ENCODE measurements at places on chromosomes 1 and 21. TPM values are rescaled to one million over a fixed set of nuclear protein-coding genes. Genes with fewer than 3 reads are reported as not detected.

DNA sequence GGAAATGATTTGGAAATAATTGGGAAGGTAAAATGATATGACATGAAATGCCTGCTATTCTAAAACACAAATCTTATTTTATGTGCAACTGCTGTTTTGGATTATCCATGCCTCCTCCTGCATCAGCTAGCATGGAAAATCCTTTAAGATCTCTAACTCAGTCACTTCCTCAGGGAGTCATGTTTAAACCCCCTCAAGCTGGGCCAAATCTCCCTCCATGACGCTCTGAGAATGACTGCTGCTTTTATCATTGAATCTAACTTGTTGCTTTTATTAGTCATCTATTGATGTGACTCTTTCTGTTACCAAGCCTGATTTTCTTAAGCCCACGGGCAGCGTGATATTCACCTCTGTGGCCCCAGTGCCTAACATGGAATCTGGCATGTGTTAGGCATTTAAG lies 324.8 kb downstream of the DISC1 start:
- no peak overlapping the region for H3K4me3 ChIP-seq
- H3K36me3 ChIP-seq, result no peaks in the 10 kb centered on the region
- H3K27ac ChIP-seq, result no peak overlapping the region
- no peaks in the 10 kb centered on the region for H3K27me3 ChIP-seq

DNA sequence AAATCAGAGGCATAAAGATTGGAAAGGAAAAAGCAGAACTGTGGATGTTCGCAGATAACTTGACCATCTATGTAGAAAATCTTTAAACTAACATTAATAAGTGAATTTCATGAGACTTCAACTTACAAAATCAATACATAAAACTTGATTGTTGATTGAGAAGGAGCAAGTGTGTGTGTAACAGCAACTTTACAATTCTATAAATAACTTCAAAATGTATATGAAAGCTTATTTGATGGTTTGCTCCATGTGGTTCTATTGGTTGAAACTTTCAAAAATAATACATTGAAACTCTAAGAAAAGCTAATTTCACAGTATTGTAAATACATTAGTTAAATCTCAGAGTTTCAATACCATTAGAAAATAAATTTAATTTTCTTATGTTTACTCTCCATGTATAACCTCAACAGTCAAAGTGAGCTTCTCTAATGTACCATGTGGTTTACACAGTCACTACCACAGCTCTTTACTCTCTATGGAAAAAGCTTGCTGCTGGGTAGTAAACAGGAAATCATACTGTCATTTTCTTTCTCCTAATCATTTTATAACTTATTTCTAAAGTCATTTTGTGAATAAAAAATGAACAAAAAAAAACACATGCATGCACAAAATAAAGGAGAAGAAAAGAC lies 12.0 kb downstream of the AKT3 start:
- H3K4me3 ChIP-seq, result no peak overlapping the region
- no peaks in the 10 kb centered on the region for H3K36me3 ChIP-seq
- no peak overlapping the region for H3K27ac ChIP-seq
- no peaks in the 10 kb centered on the region for H3K27me3 ChIP-seq
- DNase-seq, result no peak

- H3K4me1 ChIP-seq, result no peaks in the 10 kb centered on the region
- no peak for DNase-seq
- H3K4me3 ChIP-seq, result no peak overlapping the region
These were observed 18.4 kb downstream of the MATN1 start for GRCh38 chr1:30704765-30705509.

DNA sequence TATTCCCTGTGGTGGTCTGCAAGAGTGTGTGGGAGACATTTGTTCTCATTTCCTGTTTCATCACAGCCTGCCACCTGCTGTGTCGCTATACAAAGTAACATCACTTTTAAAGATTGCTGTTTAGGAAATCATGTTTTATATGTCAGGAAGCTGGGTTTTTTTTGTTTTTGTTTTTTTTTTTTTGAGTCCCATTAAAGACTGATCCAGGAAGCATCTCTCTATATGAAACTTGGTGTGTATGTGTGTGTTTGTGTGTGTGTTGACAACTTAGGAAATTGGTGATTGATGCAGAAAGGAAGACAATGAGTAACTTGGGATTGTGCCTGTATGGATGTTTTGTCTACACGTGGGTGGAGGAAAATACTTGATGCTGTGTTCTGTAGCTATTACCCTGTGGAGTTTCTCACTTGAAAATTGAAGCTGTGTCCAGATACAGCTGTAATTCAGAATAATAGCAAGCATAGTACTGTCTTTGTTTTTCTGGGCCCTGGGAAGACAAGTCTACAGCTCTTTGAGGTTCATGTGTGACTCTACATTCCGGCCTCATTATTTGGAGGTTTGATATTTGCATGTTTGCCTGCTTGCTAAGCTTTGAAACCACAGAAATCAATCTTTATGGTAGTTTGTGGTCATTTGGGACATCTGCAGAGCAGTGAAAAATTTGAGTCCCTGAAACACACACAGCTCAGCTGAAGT lies 47.9 kb downstream of the LAMC1 start:
- DNase-seq, result no peak
- no peaks in the 10 kb centered on the region for H3K36me3 ChIP-seq
- H3K27ac ChIP-seq, result no peak overlapping the region

GRCh38 chr1:164619006-164619784 lies 60.2 kb downstream of the PBX1 start:
- H3K27ac ChIP-seq, result no peak overlapping the region
- H3K4me3 ChIP-seq, result no peak overlapping the region
- DNase-seq, result no peak

ASCL5 gene
- total RNA-seq, result not detected

KCNJ10 gene
- not detected for total RNA-seq

DNA sequence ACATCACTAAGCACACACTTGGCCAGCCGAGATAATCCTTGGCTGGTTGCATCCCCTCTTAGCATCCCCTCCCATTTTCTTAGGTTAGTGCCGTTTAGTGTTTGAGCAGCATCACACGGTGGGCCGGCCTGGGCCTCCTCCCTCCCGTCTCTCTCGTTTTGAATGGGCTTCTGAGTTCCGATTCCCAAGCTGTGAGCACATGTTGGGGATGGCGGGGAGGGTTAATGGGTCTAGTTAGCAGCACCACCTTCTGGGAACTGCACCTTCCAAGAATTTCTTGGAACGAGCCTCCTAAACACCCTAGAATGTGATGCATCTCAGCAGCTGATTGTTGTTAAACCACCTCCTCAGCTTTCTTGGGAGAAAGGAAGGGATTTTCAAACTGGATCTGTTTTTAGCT lies 73.3 kb downstream of the CNIH3 start:
- H3K27me3 ChIP-seq, result no peaks in the 10 kb centered on the region
- H3K4me3 ChIP-seq, result no peak overlapping the region
- no peaks in the 10 kb centered on the region for H3K4me1 ChIP-seq
- no peak overlapping the region for H3K27ac ChIP-seq
- no peak for DNase-seq
- no peaks in the 10 kb centered on the region for H3K36me3 ChIP-seq

RIIAD1 gene
- not detected for total RNA-seq

ROR1 gene
- total RNA-seq, result 41.2 TPM

IGSF3 gene
- 1.5 TPM for total RNA-seq
